Left lung (tissue), 14 donors: ENCODE measurements at places on chromosomes 16 and 17. TPM values are rescaled to one million over a fixed set of nuclear protein-coding genes. Genes with fewer than 3 reads are reported as not detected.

GRCh38 chr17:51035431-51035830 lies 85.2 kb downstream of the SPAG9 start:
- no peak for DNase-seq

PRSS8 gene
- 123 TPM for polyA plus RNA-seq

DRC3 gene
- 21.7 TPM for polyA plus RNA-seq

DNA sequence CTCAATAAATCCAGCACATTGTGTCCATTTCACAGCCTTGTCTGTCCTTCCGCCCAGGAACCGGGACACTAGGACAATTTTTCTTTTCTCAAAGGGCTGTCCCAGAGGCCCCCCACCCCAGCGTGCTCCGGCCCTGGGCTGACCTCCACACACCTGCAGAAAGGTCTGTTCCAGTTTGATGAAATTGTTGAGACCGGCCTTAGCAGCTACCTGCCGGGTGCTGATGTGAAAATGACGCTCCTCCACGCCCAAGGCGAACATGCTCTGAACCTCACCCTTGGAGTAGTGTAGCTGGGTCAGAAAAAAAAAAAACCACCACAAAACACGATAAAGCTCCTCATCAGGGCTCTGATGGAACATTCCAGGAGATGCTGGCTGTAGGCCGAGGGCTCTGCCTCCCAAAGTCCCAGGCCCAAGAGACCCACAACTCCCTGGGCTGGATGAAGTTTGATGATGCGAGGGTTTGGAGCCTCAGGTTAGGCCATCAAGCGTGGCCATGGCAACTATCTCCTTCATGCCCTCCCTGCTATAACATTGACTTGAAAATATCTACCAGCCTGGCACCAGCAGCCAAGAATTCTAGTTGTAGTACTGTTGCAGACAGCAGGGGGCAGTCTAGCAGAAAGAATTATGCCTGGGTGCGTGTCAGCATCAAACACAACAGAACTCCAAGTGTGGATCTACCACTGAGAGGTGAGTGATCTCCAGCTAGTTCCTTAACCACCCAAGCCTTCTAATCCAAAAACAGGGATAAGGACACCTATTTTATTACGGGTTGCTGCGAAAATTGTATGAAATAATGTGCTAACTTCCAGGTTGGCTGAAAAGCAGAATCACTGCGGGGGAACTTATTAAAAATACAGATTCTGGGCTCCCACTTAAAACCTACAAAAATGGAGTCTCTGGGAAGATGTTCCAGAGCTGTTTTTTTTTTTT lies 62.1 kb downstream of the RMI2 start:
- DNase-seq: no peak

TAC4 gene
- polyA plus RNA-seq: 0.65 TPM

CHD9NB gene
- polyA plus RNA-seq: 2.5 TPM

TBC1D3H gene
- 14.3 TPM for polyA plus RNA-seq

DNA sequence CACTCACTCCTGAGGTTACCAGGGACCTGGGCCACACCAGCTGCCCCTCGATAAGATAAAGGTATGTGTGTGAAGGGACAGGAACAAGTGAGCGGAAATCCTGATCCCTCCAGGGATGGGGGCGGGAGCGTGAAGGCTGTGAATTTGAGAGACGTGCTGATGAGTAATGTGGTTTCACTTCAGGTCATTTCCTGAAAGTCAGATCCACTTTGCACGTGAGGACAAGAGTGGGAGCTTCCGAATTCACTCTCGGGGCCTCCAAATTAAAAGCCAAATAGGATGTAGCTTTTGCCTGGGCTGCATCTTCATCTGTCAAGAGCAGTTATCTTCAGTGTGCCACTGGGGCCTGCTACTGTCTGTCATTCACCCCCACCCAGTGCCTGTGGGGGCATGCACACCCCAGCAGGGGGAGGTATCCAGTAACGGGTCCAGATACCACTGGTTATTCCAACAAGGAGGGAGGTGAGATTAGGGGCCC lies 87.4 kb upstream of the LHX1 start:
- no peak for DNase-seq

DNA sequence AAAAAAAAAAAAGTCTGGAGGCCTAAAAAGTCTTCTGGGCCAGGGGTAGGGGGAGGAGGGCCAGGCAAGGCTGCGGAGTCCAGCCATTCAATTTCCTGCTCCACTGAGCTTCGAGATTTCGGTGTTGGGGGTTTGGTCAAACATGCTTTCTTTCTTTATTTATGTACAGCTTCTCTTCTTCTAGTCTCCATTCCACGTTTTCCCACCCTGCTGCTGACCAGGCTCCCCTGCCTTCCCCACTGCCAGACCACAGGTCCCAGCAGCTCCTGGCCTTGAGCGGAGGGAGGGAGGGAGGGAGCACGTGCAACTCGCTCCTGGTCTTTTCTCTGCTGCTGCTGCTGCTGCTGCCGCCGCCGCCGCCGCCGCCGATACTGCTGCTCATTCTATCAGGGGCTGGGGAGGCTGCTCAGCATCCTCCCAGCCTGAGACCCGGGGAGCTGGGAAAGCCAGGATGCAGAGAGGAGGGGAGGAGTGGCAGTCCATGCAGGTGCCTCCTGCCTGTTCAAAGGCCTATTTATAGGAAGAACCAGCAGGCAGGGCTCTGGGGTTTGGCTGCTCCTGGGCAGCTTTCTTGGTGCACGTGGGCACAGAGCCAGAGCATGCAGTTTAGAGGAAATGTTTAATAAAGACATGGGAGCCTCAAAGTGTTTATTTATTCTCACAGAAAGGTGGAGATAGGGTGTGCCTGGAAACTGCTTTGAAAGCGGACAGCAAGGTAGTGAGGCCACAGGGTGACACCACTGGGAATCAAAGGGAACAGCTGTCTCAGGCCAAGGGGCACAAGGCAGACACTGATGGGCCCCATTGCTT lies 23.4 kb upstream of the ZFHX3 start:
- peak; percentile 82 for DNase-seq

DNA sequence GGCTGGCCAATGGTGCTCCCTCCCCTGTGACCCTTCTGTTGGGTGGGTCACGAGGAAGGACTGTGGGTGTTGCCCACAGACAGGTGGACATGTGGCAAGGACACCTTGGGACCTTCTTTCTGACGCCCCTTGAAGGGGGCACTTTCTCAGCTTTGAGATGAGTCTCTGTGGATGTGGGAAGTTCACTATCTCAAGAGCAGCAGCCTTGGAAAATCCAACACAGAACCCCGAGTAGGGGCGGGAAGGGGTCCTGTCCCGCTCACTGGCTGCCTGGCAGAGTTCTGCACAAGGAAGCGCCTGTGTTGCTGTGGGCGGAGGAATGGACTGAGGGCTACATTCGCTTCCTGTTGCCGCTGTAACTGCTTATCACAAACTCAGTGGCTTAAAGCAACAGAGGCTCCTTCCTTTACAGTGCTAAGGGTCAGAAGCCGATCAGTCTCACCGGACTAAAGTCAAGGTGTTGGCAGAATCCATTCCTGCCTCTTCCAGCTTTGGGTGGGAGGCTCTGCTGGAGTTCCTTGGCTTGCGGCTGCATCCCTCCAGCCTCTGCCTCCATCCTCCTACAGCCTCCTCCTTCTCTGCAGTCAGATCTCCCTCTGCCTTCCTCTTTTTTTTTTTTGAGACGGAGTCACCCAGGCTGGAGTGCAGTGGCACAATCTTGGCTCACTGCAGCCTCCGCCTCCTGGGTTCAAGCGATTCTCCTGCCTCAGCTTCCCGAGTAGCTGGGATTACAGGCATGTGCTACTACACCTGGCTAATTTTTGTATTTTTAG lies 305.2 kb downstream of the SEC14L1 start:
- no peak for DNase-seq

- DNase-seq: no peak
Observed at GRCh38 chr17:45776896-45777295, 7.2 kb upstream of the CRHR1 start.

CX3CL1 gene
- 9.7 TPM for polyA plus RNA-seq

GRCh38 chr16:28923652-28924398 lies 1.2 kb downstream of the RABEP2 start:
- no peak for DNase-seq

KCTD5 gene
- polyA plus RNA-seq: 20.5 TPM

MFAP4 gene
- 420 TPM for polyA plus RNA-seq

TNFSF12 gene
- 27.1 TPM for polyA plus RNA-seq

DNA sequence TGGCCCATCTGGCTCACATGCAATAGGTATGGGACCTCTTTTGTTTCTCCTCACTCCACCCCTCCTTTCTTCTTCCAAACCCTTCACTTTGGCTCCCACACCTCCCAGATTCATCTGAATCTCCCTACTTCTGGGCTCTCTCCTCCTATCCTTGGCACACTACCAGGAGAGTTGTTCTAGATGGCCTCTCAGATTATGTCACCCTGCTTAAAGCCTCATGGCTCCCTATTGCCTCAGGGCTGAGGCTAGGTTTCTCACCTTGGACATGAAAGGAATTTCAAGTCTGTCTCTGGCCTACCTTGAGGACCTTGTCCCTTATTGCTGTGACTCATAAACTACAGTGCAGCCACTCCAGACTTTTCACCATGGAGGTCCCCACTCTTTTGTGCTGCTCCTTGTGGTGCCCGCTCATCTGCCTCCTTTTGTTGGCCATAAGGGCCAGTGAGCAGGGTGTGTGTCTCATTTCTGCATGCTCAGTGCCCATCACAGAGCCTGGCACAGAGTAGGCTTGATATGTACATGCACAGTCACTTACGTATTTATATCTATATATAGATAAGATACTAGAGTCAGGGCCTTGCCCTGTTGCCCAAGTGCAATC lies 1.0 kb upstream of the MFAP4 start:
- DNase-seq: peak; percentile 31

CMTM1 gene
- 7.8 TPM for polyA plus RNA-seq

AIPL1 gene
- 0.06 TPM for polyA plus RNA-seq

SCGB1C2 gene
- not detected for polyA plus RNA-seq

- DNase-seq: peak; percentile 38
Observed at GRCh38 chr17:40309949-40310510, 1.1 kb downstream of the RARA start.

GRCh38 chr17:17837380-17837821 lies 615 bp upstream of the SREBF1 start:
- DNase-seq: no peak

- DNase-seq: no peak
Observed at GRCh38 chr16:55834049-55834448, 1.2 kb upstream of the CES1 start.

- no peak for DNase-seq
Observed at GRCh38 chr17:78329263-78330059, 30.4 kb downstream of the SOCS3 start.

GRCh38 chr17:77271411-77271810 lies 130.6 kb downstream of the SEC14L1 start:
- no peak for DNase-seq

ITGA2B gene
- polyA plus RNA-seq: 7.9 TPM

- no peak for DNase-seq
Observed at GRCh38 chr16:22763437-22764080, 50.4 kb upstream of the HS3ST2 start.

TUBG1 gene
- polyA plus RNA-seq: 42.4 TPM

- DNase-seq: no peak
Observed at GRCh38 chr16:72810480-72810879, 237.4 kb downstream of the ZFHX3 start.

KRT31 gene
- not detected for polyA plus RNA-seq

DNA sequence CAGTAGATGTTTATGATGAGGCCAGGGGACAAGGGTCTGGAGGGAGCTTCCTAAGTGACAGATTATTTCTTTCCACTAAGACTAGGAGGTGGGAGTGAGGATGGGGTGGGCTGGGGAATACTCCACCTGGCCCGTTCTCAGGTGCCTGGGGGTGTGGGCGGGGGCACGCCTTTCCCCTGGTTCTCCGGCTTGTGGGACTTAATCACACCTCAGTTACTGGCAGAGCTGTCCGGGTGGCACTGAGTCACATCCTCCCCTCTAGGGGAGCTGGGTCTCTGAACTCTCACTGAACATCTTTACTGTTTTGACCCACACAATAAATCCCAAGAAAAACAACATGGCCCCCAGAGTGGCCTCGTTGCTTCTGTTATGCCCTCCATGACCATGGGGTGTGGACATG lies 332.8 kb downstream of the MAF start:
- no peak for DNase-seq

DNA sequence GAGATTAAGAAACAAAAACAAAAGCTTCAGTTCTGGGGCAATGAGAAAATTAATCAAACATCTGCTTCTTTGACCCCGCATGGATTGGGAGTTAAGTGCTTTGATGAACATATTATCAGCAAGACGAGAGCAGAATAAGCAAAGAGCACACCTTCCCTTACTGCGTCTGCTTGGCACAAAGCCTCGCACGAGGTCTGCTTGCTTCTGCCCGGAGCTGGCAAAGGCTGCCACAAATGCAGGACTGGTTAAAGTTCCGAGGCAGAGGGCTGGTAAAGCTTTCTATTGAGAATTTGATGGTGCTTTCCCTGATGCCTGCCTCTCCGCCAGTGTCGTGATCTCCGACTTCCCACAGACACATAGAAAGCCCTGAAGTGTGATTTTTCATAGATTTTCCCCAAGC lies 17.0 kb downstream of the VAT1L start:
- DNase-seq: no peak

SULT1A1 gene
- polyA plus RNA-seq: 45.3 TPM

GRCh38 chr17:75773808-75774470 lies 8.9 kb upstream of the GALK1 start:
- peak; percentile 73 for DNase-seq

- DNase-seq: no peak
Observed at GRCh38 chr16:71880176-71880575, 3.8 kb downstream of the ZNF821 start.

- no peak for DNase-seq
Observed at GRCh38 chr17:36608280-36608679, 6.9 kb downstream of the MRM1 start.

DNA sequence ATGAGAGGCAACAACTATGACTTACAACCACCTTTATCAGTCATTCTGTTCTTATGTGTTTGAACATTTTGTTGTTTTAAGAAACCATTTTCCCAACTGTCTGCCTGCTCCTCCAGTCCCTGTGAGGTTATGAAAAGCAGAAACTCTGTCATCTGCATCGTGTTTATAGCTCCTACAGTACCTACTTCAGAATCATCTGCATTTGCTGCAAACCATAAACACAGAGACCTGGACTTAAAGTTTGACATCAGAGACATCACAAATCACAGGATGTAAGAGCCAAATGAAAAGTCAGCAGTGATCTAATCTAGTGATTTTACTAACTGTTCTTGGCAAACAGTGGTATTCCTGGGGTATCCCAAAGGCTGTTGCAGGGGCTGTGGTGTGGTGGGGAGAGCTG lies 55.2 kb downstream of the CDH11 start:
- no peak for DNase-seq

DNA sequence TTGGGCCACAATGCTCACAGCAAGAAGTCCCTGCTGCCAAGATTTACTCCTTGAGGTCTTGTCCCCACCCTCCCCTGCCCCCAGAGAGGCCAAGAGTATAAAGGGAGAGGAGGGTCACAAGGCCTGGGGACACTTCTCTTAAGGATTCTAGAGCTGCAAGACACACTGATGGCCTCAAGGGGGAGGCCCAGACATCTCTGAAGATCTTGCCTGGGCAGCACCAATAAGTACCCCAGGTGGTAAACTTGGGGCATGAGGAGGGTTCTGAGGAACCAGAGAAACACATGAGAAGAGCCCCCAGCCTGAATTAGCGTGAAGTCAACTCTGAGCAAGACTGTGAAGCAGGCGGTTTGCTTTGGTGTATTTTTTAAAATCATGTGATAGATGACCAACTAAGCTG lies 26.8 kb upstream of the MTMR4 start:
- DNase-seq: no peak

ATP1B2 gene
- 29.1 TPM for polyA plus RNA-seq

- no peak for DNase-seq
Observed at GRCh38 chr17:69760562-69760961, 314.5 kb upstream of the KCNJ16 start.

ANKFN1 gene
- polyA plus RNA-seq: 0.79 TPM
